Activated naive CD8-positive, alpha-beta T cell treated with anti-CD3 and anti-CD28 coated beads, Interleukin-2, amount 10 ng/mL, durations not matched to agents 7 days and 5 days (primary cell): ENCODE measurements at places on chromosomes 6 and 20. TPM values are rescaled to one million over a fixed set of nuclear protein-coding genes. Genes with fewer than 3 reads are reported as not detected.

DNA sequence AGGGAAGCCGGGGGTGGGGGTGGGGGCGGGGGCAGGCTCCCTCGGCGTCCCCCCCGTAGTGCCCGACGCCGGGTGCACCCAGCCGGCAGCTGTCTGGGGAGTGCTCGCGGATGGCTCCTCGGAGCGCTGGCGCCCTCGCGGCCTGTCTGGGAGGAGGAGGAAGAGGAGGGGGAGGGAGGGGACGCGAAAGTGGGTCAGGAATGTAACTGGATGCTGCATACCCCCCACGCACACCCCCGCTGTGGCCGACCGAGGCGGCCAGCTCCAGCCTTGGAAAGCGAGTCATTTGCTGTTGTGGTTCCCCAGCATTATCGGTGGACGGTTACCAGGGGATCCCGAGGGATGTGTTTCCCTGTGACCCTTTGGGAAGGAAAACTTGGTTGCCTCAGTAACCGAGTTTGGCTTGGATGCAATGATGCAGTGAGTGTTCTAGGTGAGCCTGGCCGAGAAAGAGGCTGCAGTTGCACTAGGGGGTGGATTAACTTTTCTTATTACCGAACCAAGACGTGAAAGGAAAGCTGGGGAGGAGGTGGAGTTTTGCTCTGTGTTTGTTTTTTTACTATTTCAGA lies 55.2 kb upstream of the RREB1 start:
- no peak for DNase-seq

DNA sequence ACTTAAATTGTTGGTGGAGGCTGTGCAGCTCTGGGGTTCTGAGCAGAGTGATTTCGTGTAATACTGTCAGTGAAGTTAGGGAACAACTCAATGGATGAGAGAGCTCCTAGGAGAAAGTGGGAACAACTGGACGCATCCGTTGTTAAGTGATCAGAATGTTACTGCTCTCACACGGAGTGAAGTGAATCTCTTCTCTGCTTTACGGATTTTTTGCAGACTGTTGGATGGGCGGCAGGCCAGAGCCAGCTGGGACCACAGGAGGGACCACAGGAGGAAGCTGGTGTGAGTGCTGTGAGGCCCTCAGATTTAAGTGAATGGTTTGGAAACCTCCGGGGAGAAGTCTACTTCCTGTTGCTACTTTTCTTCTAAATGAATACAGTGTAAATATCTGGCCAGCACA lies 23.7 kb upstream of the PPP1R14C start:
- DNase-seq: no peak

DNA sequence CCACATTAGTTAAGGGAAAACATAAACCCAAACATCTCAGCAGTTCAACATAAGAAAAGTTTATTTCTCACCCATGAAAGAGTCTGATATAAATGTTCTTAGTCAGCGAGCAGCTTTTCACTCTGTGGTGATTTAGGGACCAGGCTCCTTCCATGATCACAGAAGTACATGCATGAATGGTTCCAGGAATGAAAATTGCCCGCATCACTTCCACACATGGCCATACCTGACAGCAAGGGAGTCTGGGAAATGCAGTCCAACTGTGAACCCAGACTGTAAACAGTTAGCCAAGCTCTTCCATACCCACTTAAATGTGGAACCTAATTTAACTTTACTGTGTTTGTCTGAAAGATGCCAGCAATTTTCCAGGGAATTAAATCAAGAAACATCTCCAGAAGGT lies 353.9 kb downstream of the HACE1 start:
- DNase-seq: no peak

GRCh38 chr20:35773154-35773751 lies 1.4 kb downstream of the PHF20 start:
- DNase-seq: peak; percentile 37

- DNase-seq: no peak
Observed at GRCh38 chr6:139240161-139241010, 51.4 kb downstream of the TXLNB start.

TM9SF4 gene
- total RNA-seq: 39.7 TPM

MAPK13 gene
- 41.6 TPM for total RNA-seq

RHAG gene
- not detected for total RNA-seq

TMEM217 gene
- total RNA-seq: 1.4 TPM
